Activated CD8-positive, alpha-beta T cell treated with anti-CD3 and anti-CD28 coated beads, Interleukin-2, amount 10 ng/mL, durations not matched to agents 7 days and 5 days (primary cell): ENCODE measurements at places on chromosomes 5 and 9. TPM values are rescaled to one million over a fixed set of nuclear protein-coding genes. Genes with fewer than 3 reads are reported as not detected.

CDK7 gene
- total RNA-seq: 28.3 TPM

- H3K4me1 ChIP-seq: no peaks in the 10 kb centered on the region
- H3K4me3 ChIP-seq: no peak overlapping the region
- no peak for DNase-seq
- no peaks in the 10 kb centered on the region for H3K36me3 ChIP-seq
Measured at GRCh38 chr5:106094204-106094607, 1576.5 kb downstream of the EFNA5 start.

DNA sequence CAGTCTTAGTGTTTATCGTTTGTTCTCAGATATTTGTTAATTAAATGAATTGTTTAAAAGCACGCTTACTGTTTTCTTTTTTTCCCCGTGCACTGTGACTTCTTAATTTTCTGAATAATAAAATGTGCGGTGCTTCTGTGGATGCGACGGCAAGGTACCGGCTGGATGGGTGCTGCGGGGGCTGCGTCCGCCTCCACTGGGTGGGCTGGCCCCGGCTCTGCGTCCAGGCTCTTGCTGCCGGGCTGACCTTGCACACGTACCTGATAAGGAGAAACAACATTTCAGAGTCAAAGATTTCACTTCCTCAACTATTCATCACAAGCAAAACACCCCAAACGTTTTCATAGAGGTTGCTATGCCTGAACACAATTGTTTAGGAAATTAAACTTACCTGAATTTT, 404.0 kb upstream of the IRX1 start:
- no peak for DNase-seq
- no peak overlapping the region for H3K4me3 ChIP-seq
- no peaks in the 10 kb centered on the region for H3K4me1 ChIP-seq
- H3K27ac ChIP-seq: no peak overlapping the region

IL13 gene
- 1.6 TPM for total RNA-seq

IFNA13 gene
- not detected for total RNA-seq

DNA sequence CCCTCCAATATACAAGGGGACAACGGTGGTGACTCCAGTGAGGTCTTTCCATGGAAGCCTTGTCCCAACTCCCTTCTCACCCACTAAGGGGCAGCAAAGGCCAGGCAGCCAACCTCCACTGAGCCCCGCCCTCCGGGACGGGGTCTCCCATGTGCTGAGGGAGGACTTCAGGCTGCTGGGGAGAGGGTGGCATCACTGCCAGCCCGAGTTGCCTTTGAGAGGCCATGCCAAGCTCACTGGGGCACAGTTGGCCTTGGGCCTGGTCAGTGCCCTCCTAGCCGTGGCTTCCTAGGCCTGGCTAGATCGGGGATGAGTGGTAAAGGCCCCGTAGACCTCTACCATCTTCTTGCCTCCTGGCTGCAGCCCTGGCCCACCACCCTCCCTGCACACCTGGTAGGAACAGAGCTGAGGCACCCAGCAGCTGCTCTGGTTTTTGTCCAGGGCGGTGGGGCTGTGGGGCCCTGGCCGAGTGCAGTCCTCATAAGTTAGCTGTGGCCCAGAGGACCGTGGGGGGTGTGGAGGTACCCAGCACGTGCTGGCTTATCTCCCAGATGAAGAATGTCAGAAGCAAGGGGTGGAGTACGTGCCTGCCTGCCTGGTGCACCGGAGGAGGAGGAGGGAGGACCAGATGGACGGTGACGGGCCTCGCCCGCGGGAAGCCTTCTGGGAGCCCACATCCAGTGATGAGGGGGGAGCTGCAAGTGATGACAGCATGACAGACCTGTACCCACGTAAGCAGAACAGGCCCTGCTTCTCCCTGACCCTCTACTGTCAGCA, 3.2 kb downstream of the SURF2 start:
- peaks cover 40% of the 10 kb centered on the region for H3K4me1 ChIP-seq
- H3K27me3 ChIP-seq: no peaks in the 10 kb centered on the region
- peak; percentile 43 for DNase-seq
- peak overlapping the region; percentile 22 for H3K4me3 ChIP-seq
- peak overlapping the region; percentile 9 for H3K27ac ChIP-seq

ENC1 gene
- 0.50 TPM for total RNA-seq

TAF11L10 gene
- not detected for total RNA-seq

SH3TC2 gene
- not detected for total RNA-seq

DNA sequence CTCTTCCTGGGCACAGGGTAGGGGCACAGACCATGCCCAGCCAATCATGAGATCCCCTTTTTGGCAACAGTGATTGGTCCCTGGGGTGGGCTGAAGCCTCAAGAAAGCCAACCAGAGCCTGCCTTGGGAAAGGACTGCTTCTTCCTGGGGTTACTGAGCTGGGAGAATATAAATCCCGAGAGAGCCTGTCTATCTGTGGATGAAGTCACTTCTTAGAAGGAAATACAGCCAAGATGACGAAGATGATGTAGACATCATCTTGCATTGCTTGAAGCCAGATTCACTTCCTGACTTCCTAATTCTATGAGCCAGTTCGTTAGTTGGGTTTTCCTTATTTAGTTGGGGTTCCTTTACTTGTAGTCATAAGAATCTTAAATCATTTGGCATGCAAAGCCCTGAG, 50.1 kb upstream of the PWWP2A start:
- DNase-seq: no peak
- no peaks in the 10 kb centered on the region for H3K36me3 ChIP-seq
- peaks cover 10% of the 10 kb centered on the region for H3K4me1 ChIP-seq
- no peak overlapping the region for H3K27ac ChIP-seq

GRCh38 chr9:113625486-113625885, 162.0 kb downstream of the RGS3 start:
- peaks cover 7% of the 10 kb centered on the region for H3K4me1 ChIP-seq
- no peak for DNase-seq
- H3K4me3 ChIP-seq: no peak overlapping the region
- H3K27me3 ChIP-seq: no peaks in the 10 kb centered on the region
- H3K36me3 ChIP-seq: no peaks in the 10 kb centered on the region

SOX30 gene
- 0.11 TPM for total RNA-seq

ZDHHC11B gene
- not detected for total RNA-seq

FOXD4 gene
- not detected for total RNA-seq

DNA sequence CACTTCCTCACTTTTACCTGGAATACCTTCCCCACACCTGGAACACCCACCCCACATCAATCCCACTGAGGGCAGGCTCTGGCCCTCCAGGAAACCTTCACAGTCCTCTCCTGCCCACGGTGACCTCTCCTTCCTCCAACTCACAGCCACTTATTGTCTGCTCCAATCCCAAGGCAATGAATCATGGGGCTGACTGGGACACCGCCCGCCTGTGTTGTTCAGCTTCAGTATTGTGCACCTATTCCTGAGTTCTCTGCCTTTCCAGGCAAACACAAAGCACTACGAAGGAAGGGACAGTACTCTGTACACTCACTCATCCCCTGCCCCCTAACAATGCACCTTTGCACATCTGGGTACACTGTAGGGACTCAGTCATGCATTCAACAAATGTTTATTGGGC, 7.3 kb downstream of the PCDH1 start:
- no peaks in the 10 kb centered on the region for H3K4me1 ChIP-seq
- DNase-seq: no peak
- no peaks in the 10 kb centered on the region for H3K36me3 ChIP-seq
- H3K27ac ChIP-seq: no peak overlapping the region
- no peak overlapping the region for H3K4me3 ChIP-seq

FBP1 gene
- 0.31 TPM for total RNA-seq
